ENCODE measurements at places on chromosomes 3 and 15. TPM values are rescaled to one million over a fixed set of nuclear protein-coding genes. Genes with fewer than 3 reads are reported as not detected.

Gene PDZRN3
- 0.05 TPM for total RNA-seq

Gene MAP2K1
- total RNA-seq: 48.4 TPM

Gene IQCF5
- total RNA-seq: not detected

Gene ALDH1L1
- total RNA-seq: 0.46 TPM

Gene STAB1
- not detected for total RNA-seq

Gene LEKR1
- total RNA-seq: 0.35 TPM

Gene THRB
- total RNA-seq: 2.8 TPM

Gene CNTN4
- 1.6 TPM for total RNA-seq

Gene REC114
- total RNA-seq: not detected

Gene RARRES1
- total RNA-seq: not detected

Gene KCNMB2
- 0.50 TPM for total RNA-seq

Gene SERPINI1
- total RNA-seq: 1.5 TPM

Gene MINAR1
- 0.84 TPM for total RNA-seq

Gene P2RY13
- total RNA-seq: not detected

Gene LPCAT4
- total RNA-seq: 12.6 TPM

Gene LRRC31
- total RNA-seq: not detected

Gene TMEM40
- 0.72 TPM for total RNA-seq

Gene CPLX3
- total RNA-seq: 0.07 TPM

Gene RAD51
- 4.3 TPM for total RNA-seq

Gene DISP2
- 1.0 TPM for total RNA-seq

Gene CDCP1
- total RNA-seq: 47.5 TPM

Gene GOLGA8S
- not detected for total RNA-seq

Gene SLC22A14
- total RNA-seq: 0.35 TPM

Gene SOX2
- not detected for total RNA-seq
